ENCODE measurements at places on chromosomes 7 and 10.

DNA sequence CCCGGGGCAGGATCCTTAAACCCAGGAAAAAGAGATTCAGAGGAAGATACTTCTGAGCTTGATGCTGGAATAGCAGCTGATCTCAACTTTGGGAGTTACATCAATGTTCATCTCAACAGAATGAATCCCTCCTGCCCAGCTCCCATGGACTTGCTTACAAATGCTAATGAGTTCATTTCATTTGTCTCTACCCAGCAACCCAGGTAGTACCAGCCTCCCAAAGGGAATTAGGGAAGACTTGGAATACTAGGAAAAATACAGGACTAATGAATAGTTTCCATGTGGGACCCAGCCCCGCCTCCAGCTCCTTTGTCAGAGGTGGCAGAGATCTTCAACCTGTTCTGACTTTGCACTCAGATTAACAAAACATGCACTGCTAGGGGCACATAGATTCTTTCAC, 22.1 kb upstream of the TCF7L2 start:
- no peak for DNase-seq

- DNase-seq: no peak
These were observed 70.0 kb upstream of the PHYHIPL start for GRCh38 chr10:59106441-59106840.

- no peak for DNase-seq
These were observed 106.4 kb downstream of the EGFR start for GRCh38 chr7:55124989-55125875.

DNA sequence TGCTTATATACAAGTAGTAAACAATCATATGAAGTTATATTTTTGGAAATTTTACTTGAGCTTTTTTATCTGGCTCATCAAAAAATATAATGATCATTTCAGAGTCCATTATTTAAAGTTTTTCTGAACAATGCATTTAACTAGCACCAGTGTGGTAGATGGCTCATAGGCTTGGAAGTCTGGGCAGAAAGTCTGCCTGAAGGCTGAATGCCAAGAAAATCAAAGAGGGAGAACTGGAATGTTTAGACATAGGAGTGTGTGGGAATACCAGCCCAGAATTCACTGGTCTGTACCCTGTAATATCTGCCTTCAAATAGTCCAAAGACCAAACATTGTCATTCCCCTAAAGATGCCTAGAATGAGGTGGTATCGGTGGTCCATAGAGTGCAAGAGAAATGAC, 40.3 kb upstream of the ANK3 start:
- peak; percentile 62 for DNase-seq

GRCh38 chr10:79361726-79362397, 14.6 kb downstream of the PPIF start:
- peak; percentile 17 for DNase-seq

DNA sequence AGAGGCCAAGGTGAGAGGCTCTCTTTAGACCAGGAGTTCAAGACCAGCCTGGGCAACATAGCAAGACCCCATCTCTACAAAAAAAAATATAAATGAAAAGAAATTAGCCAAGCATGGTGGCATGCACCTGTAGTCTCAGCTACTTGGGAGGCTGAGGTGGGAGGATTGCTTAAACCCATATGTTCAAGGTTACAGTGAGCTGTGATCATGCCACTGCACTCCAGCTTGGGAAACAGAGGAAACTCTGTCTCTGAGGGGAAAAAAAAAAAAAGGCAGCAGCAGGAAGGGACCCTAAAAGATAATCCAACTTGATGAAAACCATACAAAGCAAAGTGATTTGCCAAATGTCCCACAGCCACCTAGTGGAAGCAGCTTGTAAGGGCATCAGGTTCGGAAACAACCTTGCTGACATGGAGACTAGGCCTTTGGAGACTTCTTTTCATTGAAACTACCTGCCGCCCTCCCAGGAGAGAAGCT, 15.6 kb upstream of the PBLD start:
- DNase-seq: no peak

DNA sequence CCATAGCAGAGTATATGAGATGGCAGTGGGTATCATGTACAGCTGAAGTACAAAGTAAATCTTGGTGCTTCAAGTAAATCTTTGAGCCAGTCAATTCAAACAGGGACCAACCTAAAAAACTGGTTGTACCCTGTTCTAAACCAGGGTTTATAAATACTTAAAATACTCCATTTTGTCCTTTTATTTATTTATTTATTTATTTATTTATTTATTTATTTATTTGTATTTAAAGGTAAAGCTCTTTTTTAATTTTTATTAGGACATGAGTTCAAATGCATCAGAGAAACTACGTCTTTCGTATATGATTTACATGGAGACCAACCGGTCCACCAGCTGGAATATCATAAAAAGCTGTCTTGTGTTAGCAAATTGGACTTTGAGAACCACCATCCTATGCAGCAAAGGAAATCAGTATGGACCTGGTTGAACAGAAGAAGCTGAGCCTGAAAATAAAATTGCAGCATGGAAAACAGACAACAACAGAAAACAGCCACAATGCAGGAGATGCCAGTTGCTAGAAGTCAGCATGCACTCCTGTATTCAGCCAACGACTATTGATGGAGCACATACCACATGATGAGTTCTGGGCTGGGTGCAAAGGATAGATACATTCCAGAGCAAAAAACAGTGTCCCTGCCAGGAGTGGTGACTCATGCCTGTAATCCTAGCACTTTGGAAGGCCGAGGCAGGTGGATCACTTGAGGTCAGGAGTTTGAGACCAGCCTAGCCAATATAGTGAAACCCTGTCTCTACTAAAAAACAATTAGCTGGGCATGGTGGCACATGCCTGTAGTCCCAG, 60.0 kb downstream of the PLXNA4 start:
- peak; percentile 50 for DNase-seq

DNA sequence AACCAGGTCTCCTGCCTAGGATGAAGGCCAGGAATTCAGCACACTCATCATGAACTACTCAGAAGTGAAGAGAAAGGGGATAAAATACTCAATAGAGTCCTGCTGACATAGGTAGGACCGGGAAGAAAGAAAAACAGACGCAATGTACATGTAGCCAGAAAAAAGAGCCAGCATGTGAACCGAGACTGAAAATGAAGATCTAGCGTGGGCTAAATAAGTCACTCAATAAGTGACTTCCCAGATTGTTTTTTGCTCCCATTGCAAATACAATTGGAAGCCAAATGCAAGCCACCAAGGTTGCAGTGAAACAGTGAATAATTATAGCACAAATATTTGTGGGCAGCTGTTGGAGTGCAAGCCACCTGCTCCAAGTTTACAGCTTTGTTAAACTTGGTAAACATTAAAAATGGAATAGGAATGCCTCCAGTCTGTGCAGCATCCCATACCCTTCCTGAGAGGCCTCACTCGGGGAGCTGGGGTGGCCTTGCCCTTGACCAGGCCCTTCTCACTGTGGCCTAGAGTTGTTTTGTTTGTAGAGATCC, 34.7 kb upstream of the HPS1 start:
- DNase-seq: no peak

DNA sequence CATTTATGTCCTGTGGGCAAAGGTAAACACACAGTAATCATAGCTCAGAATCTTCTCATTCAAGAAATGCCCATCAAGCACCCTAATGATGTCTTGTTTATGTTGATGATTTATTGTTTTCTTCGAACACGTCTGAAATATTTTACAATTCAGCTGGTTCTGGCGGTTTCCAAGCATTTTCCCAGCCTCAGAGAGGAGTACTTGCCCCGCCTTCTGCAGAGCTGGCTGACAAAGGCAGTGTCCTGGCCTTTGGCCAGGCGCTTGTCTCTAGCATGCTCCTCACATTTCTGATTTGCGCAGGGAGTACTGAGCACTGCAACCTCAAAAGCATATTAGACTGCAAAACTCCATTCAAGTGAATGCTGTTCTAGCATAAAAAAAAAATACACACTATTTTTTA, 314.2 kb upstream of the GNAI1 start:
- peak; percentile 56 for DNase-seq

DNA sequence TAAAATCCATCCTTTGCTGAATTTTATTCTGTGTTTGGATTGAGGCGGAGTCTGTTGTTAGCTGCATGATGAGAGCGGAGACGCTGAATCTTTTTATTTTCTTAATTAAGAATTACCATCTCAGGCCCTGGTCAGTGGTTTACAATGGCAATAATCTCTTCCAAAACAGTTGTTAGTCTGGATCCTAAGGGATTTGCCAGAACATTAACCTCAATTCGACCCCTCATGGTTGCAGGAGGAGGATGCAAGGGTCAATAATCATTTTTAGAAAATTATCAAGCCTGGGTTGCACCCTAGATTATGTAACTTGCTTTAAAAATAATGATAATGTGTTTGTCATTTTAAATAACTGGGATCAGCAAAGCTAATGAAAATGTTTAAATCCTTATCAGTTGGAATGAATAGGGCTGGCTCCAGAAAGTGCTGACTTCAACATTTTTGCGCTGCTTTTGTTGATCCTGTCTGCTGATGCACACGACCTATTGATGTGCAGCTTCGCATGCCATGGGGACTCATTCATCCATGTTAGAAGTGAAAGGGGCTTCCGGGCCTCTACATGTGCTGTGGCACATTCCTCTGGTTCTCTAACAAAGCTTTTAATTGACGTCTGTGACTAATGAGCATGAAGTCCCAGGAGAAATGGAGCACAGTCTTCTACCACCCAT, 80.7 kb upstream of the KIAA1217 start:
- no peak for DNase-seq

DNA sequence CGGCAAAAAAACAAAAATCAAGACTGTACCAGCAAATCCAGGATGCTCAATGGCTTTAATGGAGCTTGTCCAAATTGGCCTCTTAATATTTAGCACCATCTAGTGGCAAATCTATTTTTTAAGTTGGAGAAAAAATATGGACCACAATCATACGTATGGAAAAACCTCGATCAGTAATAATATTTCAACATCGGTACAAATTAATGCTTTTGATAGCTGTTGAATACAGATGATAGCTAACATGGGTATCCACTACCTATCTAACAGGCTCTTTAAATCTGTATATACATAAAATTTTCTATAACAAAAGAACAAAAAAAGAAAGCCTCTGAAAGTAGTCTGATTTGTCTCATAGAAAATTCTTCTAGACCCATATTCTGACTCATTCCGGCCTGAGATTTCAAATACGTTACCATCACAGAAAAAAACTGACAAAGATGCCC, 29.2 kb downstream of the COA1 start:
- peak; percentile 44 for DNase-seq

DNA sequence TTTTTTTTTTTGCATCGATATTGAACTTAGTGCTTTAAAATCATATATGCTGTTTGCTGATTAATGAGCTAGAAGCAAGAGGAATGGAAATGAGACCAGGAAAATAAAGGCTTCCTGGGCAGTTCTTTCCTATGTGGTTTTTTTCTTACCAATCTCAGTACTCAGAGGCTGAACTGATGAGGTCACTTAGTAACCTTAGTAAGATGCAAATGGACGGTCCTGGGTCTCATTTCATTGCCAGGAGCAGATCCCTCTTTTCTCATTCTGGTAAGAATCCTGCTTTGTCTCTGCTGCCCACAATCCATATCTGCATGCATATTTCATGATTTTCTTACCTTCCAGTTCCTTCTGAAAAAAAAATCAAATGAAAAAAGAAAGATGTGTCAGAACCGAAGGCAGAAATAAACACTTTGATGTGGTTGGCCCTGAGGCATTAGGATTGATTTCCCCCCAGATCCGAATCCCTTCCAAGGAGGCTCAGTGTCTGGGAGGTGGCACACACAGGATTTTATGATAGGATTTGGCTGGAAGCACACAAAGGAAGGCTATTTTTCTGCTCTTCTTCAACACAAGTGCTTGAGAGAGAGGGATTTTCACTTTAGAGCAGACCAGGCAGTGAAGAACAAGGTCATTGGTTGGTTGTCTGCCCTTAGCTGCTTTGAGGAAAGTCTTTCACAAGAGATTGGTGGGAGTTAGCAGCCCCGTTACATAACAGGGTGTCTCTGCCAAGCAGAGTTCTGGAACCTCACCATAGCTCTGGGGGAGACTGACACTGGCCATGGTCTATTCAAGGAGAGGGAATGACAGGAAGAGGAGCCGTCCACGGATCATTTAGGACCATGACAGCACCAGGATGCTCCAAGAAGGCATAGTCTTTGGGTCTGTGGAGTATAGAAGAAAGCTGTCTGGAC, 150.0 kb downstream of the CAMK1D start:
- DNase-seq: no peak

GRCh38 chr7:100856871-100857282, 4.4 kb downstream of the SLC12A9 start:
- DNase-seq: no peak

GRCh38 chr7:131100357-131101054, 227.2 kb upstream of the MKLN1 start:
- no peak for DNase-seq

DNA sequence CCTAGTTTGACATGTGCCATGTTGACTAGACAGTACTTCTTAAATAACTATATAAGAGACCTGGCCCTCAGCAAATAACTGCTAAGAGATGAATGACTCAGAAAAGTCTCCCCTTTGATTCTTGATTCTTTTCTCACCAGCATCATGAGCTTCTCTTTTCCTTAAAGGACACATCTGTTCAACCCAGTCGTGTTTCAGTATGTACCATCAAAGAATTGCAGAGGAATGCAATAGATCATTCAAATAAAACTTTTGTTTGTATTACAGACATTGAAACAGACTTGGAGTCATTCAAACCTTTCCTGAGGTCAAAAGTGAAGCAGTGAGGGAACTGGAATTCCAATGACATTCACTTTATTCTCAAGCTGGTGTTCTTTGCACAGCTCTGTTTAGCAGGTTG, 598.3 kb upstream of the GHITM start:
- no peak for DNase-seq

GRCh38 chr10:107477266-107477665, 312.8 kb upstream of the SORCS1 start:
- no peak for DNase-seq

- no peak for DNase-seq
These were observed 14.1 kb upstream of the LAMB1 start for GRCh38 chr7:108016841-108017775.

GRCh38 chr7:106246902-106247711, 37.7 kb downstream of the NAMPT start:
- no peak for DNase-seq

DNA sequence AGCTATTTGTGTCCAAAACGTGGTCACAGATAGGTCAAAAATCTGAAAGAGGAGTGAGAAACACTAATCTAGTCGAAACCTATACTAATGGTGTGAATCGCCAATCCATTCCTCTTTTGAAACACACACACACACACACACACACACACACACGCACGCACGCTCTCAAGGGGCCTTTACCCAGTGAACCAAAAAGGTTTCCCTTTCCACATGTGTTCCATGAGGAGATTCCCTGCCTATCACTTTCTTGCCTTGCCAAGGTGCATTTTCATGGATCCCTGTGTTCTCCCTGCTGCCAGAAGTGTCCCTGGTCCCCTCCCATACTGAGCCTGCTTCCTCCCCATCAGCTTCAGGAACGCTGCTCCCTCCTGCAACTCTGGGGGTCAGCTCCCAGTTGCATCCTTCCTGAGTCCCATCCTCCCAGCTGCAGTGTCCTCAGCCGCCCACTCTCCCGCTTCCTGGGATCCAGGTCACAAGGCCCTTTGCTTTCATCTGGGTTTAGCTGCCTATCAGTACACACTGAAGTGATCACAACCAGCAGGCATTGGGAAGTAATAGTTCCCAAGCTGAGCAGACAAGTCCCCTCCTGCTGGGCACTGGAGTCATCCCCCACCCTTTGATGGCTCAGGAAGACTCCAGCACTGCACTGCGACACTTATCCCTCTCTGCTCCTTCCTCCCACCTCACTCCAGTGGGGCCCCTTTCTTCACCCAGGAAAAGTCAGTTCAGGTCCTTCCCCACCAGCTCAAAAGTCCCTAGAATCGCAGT, 49.2 kb upstream of the KCNMA1 start:
- no peak for DNase-seq
